GM03348 (cell line): ENCODE measurements at places on chromosomes 2 and 18.

DNA sequence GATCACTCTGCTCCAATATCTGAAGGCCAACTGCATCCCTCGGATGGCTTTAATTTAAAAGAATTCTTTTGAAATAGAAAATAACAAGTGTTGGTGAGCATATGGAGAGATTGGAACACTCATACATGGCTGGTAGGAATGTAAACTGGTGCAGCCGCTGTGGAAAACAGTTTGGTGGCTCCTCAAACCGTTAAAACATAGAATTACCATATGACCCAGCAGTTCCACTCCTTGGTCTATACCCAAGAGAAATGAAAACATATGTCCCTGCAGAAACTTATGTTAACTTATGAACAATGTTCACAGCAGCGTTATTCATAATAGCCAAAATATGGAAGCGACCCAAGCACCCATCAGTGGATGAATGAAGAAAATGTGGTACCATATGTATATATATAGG is 60.1 kb downstream of the NPAS2 start:
- no peak for DNase-seq

- no peak for DNase-seq
These were observed 358.9 kb downstream of the TNS1 start for GRCh38 chr2:217643789-217644301.

- peak; percentile 43 for DNase-seq
These were observed 51.1 kb downstream of the RTN4 start for GRCh38 chr2:54999182-54999581.

GRCh38 chr18:42052122-42052708 is 97.2 kb downstream of the PIK3C3 start:
- peak; percentile 20 for DNase-seq

DNA sequence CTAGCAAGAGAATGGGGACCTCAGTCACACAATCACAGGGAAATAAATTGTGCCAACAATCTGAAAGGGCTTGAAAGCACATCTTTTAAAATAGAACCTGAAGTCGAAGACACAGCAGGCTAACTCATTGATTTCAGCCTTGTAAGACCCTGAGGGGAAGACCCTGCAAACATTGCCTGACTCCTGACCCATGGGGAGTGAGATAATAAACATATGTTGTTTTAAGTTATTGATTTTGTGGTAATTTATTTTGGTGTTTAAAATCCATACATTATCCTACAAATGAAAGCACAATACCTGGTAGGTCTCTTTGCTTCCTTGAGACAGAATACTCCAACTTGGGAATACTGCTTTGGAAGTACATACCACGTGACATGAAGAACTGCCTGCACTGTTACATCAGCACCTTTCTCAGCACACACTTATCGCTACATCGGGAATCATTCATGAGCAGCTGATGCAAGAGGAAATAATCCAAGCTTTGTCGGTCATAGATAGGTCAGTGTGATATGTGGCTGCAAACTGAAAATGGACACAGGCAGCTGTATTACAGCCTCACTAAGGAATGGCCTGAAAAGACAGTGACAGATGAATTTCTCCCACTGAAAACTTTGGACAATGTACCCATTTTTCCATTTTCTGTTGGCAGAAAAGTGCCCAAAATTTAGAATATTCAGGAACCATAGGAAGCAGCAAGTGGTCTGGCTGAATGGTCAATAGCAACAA is 494.5 kb upstream of the MAP2 start:
- DNase-seq, result no peak

DNA sequence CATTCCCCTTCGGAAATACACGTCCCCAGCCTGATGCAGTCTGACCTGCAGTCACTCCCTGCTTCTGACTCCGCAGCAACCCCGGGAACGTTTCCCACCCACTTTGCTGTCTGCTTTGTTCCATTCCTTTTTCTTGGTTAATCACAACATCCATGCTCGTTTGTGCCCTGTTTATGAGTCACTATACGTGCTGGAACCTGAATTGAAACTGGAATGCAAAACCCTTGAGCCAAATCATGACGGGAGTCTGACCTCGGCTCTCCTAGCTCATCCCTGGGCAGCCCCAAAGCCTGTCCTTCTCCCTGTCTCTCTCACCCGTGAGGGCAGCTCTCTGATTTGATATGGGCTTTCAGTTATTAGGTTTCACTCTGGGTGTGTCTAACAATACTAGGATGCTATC is 57.1 kb upstream of the RNF152 start:
- DNase-seq, result peak; percentile 13

- no peak for DNase-seq
These were observed 76.3 kb downstream of the SOWAHC start for GRCh38 chr2:109690457-109690821.

DNA sequence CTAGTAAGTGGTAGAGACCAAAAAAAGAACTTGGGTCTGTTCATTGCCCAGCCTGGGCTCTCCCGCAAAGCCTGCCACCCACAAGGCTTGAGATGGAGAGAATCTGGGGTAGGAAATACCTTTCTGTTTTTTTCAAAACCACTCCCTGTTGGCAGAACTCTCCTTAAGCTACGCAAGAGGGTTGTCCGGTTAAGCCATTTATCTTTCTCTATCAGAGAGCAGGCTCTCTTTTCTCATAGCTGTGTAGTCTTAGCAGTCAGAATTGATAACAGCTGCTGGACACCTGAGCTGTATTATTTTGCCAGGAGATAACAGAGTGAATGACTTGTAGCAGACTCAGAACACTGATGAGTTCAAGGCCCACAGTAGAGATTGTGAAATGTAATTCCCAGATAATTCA is 1088.1 kb downstream of the TSN start:
- DNase-seq, result no peak

DNA sequence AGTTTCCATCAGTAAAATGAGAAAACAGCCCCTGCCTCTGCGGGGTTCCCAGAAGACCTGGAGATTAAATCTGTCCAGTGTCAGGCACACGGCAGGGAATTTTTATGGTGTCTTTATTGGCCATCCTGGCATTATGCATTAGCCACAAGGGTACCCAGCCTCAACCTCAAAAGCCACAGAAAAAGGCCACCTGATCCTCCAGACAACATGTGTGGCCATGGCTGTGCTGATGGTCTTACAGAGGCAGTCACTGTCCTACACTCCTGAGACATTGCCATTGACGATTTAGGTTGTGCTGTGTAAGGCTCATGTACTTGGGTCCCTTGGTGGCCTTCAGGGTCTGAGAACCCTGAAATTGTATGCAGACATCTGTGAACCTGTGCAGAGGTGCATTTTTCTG is 115.6 kb downstream of the SMAD7 start:
- no peak for DNase-seq

DNA sequence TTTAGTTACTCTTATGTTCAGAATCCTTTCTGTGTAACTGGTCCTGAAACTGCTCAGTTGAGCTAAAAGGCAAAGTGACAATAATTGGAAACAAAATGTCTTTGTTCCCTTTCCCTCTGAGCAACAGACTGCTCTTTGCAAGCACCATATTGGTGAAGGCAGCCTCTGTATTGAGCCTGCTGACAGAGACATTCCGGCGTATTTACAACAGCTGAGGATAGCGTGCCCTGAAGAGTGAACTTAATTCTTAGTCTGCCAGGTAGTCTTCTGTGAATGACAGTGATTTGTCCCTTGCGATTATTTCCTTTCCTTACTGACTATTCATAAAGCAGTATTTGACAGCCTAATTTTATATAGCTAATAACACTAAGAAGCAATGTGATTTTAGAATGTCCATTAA is 239.1 kb downstream of the CPS1 start:
- no peak for DNase-seq

DNA sequence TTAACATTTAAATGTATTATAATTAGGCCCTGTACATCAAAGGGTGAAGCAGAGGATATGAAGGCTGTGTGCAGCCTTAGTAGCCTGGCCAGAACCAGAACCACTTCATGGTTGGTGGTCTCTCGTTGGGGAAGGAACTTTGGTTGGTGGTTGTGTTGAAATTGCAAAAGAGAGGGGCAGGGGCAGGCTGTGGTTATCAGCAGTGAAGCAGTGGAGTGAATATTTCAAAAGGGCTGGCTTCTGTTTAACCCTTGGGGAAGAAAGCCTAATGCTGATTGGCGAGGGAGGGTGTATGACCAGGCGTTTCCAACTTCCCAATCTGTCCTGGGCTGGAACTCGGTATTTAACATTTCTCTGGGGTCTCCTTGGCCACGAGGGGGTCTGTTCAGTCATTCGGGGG is 51.2 kb upstream of the LYPD6B start:
- no peak for DNase-seq

- DNase-seq, result no peak
These were observed 94.3 kb upstream of the CELF4 start for GRCh38 chr18:37659906-37660305.

DNA sequence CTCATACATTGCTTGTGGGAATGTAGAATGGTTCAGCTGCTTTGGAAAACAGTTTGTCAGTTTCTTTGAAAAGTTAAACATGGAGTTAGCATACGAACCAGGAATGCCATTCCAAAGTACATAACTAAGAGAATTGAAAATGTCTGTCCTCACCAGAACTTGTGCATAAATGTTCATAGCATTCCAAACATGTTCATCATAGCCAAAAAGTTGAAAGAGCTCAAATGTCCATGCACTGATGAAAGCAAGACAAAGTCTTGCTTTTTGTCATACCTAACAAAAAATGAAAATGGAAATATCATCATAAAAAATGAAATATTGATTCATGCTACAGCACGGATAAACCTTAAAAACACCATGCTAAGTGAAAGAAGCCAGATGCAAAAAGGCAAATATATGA is 408.8 kb upstream of the UBE2E3 start:
- peak; percentile 37 for DNase-seq

- no peak for DNase-seq
These were observed 129.5 kb downstream of the ZNF804A start for GRCh38 chr2:184727813-184728212.

- DNase-seq, result no peak
These were observed 190.1 kb downstream of the CTNNA2 start for GRCh38 chr2:79702905-79703304.

DNA sequence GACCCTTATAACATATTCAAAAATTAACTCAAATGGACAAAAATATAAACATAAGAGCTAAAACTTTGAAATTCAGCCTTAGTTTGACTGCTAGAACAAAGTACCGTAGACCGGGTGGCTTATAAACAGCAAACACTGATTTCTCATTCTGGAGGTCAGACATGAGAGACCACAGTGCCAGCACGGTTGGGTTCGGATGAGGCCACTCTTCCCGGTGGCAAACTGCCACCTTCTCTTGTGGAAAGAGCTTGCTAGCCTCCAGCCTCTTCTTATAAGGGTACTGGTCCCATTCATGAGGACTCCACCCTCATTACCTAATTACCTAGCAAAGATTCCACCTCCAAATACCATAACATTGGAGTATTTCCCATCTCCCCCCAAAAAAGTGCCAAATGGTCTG is 91.3 kb downstream of the FAM210A start:
- no peak for DNase-seq

DNA sequence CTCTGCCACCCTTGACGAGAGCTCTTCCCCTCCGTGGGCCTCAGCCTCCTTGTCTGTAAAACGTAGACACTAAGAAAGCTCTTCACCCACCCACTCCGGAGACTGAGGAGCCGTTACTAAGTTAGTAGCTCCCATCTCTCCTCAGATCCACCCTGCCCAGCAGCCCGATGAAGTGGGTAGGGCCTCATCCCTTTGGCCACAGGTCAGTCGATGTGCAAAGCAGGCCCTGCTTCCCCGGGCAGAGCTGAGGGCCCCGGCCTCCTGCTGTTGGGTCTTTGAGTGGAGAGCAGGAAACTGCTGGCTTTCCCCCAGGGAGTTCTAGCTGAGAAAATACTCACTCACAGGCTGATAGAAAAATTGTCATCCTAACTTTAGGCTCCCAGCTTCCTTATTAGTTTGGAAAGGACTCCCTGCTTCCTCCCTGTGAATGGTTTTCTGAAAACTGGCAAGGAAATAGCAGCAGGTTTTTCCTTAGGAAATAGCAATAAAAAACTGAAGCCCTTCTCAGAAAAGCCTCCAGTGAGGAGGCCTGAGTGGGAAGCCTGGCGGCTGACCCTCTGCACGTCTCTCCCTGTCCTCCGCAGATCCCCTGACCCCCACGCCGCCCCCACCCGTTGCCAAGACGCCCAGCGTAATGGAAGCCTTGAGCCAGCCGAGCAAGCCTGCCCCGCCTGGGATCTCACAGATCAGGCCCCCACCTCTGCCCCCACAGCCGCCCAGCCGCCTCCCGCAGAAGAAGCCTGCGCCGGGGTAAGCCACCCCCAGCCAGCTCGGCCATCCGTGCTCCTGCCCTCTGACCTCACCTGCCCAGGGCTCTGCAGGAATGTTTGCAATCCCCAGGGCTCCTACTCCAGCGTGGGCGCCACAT is 30.2 kb downstream of the ITGB1BP1 start:
- peak; percentile 26 for DNase-seq

DNA sequence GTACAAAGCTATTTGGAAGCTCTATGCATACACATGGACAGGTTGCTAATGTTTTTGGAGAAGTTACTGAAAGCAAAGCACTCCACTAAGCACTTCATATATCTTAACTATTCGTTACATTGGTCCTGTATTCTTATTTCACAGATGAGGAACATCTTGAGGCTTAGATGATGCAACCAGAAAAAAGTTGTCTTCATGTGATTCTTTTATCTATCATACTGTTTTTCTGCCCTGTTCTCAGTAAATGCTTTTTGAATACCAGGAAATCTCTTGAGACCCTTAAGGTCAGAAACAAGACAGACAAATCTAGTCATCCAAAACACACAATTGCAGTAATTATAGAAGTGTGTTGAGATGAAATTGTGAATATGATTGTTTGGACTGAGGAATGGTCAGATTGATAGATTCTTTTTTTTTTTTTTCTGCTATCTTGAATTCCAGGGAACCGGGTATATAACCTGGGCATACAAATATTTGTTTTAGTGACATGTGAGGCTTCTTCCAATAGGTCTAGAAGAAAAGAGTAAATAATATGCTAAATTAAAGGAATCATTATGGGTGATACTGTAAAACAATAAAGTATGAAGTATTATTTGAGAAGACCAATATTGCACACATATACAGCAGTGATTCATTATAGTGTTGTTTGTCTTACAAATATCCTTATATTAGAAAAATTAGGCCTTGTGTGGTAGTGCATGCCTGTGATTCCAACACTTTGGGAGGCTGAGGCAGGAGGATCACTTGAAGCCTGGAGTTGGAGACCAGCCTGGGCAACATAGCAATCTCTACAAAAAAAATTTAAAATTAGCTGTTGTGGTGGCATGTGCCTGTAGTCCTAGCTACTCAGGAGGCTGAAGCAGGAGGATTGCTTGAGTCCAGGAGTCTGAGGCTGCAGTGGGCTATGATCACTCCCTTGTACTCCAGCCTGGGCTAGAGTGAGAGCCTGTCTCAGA is 33.7 kb downstream of the EHBP1 start:
- DNase-seq, result no peak

DNA sequence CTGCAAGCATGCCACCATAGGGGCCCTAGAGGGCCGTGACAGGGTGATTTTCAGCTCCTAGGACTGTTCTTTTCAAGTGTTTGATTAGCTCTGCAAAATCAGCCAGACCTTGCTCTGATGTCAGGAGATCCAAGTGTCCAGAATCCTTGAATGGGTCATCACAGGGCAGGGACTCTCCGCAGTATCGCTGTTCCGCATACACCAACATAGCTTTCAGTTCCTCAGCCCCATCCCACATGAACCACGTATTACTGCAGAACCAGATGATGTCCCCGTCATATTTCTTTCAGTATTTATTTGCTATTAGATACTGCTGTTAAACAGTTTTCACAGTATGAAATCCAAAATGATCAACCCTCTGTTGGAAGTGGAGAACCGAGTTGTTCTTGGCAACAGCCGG is 46.6 kb upstream of the RFX8 start:
- DNase-seq, result no peak
